Suppressor macrophage treated with lipopolysaccharide for 4 hours (primary cell): ENCODE measurements at places on chromosomes 11 and 22.

DNA sequence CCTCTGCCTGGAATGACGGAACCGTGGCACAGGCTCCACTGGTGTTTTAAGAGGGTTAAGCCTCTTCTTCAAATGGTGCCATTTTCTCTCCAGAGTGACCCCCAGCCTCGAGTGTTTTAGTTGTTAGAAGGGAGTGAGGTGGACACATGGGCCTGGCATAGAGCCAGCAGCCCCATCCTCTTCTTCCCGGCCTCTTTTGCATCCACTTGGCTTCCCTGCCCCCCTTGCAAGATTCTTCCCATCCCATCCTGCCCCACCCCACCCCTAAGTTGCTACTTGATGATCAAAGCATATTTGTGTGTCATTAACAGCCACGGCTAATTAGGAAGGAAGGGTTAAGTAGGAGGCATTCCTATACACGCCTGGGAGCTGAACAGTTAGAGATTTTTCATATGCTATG is 72.3 kb upstream of the CRYBB3 start:
- DNase-seq = no peak

DNA sequence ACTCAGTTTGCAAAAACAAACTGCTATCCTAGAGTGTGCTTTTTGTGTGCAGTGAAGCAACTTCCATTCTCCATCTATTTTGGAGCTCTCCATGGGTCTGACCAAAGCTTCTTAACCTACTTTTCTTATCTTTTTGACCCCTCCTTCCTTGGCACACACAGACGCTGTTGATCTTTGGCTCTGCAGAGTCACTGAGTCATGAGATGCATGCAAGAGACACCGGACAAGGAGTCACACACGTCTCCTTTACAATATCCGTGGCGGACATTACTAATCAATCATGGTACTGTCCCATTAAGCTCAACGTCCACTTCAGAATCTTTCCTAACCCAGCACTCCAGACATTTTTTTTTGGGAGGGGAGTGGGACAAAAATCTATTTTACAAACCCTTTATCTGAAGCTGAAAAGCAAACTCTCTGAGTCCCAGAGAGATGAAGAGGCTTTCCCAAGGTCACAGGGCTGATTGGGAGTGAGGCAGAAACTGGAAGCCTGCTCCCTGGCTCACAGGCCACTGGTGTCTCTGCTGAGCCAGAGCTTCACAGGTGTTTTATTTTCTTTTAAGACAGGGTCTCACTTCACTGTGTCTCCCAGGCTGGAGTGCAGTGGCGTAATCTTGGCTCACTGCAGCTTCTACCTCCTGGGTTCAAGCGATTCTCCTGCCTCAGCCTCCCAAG is 165.8 kb upstream of the SYT13 start:
- no peak for DNase-seq

- DNase-seq = peak; percentile 76
Measured at GRCh38 chr22:17258015-17258787, 39.0 kb upstream of the ADA2 start.

- DNase-seq = peak; percentile 24
Measured at GRCh38 chr11:64292460-64293254, 1.6 kb downstream of the KCNK4 start.

DNA sequence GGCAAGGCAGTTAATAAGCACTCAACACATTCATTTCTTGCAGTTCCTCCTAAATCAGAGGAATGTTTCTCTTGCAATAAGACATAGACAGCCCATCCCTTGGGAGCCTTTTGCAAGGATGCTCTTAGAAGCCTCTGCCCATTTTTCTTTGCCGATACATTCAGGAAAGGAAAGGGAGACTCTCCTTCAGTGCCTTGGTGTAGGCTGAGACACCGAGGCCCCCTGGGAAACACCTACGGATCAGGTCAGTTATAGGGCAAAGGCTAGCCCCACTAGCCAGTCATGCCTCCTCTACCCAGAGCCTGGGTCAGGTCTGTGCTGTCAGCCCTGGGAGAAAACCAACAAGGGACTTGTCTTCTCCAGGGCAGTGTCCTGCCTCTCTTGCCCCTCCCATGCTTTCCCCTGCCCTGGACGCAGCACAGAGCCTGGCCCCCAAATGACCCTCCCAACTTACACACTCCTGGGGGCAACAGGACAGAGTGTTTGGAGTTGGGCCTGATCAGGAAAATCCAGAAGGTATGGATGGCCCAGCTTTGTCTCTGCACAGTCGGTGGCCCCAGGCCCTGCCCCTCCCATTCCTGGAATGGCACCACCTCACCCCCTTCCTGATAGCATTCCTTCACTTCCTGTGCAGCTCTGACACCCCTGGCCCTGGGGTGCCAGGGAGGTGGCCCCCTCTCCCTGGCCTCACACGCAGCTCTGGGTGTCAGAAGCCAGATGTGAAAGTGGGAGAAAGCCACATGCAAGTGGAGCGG is 18.3 kb downstream of the ANKK1 start:
- no peak for DNase-seq

DNA sequence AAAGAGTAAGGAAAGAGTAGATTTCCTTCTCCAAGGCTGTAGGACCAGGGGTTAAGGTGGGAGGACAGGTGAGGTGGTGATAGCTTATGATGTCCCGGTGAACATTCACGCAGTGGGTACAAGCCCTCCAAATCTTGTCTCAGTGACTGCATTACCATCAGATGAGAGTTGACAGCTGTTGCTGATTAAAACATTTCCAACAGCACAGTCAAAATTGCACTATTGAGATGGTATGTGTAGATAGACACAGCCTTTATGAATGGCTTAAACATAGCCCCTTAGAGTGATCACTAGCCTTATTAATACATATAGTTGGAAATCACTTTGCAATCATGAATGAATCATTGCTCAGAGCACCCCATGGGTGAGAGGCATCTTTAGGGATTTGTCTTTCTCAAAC is 7.3 kb downstream of the NELL1 start:
- DNase-seq = no peak

DNA sequence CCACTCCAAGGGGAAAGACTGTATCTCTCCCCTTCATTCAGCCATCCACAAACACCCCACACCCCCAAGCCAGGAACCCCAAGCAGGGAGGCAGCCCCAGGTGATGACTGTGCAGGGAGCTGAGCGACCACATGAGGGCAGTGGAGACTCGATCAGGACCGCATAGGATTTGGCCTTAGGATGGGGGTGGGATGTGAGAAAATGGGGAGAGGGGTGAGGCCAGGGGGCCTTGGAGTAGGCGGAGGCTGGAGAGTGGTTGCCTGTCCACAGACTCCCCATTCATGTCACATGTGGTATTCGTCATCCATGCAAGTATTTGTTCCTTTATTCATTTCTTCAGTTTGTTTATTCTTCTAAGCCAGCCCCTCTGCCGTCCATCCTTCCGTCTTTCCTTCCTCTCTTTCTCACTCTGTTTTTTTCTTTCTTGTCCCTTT is 2.7 kb upstream of the RHOD start:
- DNase-seq = peak; percentile 42

- no peak for DNase-seq
Measured at GRCh38 chr11:1333860-1334259, 24.4 kb upstream of the TOLLIP start.

- DNase-seq = peak; percentile 57
Measured at GRCh38 chr22:45314054-45314721, 4.5 kb downstream of the FAM118A start.

- no peak for DNase-seq
Measured at GRCh38 chr22:49208768-49209252, 618.9 kb downstream of the BRD1 start.

- no peak for DNase-seq
Measured at GRCh38 chr11:119376197-119376847, 5.2 kb downstream of the USP2 start.

DNA sequence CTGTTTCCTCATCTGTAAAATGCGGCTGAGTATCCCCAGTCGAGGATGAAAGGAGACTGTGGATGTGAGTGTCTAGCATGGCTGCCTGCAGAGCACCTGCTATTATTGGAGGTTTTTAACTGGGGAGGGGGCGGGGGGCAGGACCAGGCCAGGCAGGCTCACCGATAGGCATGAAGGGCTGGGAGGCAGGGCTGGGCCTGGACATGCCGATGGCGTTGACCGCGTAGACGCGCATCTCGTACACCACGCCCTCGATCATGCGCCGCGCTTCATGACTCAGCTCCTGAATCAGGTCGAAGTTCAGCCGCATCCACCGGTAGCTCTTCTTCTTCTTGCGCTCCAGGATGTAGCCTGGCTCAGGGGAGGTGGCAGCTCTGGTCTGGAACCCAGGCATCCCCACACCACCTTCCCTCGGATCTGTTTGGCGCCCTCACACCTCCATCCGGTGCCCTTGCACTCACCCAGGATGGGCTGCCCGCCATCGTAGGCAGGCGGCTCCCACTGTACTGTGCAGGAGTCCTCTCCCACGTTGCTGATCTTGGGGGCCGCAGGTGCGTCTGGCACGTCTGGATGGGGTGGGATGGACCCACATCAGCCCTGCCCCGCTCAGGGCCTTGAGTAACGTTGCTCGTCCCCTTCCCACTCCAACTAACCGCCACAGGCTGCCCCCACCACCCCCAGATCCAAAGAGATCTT is 15.1 kb downstream of the MYBPC3 start:
- DNase-seq = no peak

- no peak for DNase-seq
Measured at GRCh38 chr11:57584341-57584740, 13.1 kb upstream of the SERPING1 start.

DNA sequence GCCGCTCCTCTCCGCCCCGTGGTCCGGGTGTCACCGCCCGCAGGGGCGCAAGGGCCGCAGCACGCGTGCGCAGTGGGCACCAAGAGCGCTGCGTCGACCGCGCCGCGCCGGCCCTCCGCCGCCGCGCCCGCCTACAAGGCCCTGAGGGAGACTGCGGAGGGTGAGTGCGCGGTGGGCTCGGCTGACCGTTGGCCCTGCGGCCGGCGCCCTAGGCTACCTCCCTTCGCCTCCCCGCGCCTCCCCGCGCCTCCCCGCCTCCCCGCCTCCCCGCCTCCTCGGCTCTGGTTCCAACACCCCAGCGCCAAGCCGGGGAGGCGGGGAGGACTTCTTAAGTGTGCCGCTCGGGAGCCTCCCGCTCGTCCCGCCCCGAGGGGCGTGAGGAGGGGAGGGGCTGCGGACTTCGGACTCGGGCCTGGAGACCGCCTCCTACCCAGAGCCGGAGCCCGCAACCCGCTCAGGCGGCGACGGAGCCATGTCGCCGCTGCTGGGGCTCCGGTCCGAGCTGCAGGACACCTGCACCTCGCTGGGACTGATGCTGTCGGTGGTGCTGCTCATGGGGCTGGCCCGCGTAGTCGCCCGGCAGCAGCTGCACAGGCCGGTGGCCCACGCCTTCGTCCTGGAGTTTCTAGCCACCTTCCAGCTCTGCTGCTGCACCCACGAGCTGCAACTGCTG is at the start of gene AQP11:
AQP11 (plus strand) TSS at position 433 of the 673 bp plus-strand sequence; CDS start at position 473, 40 bp downstream.
- DNase-seq = peak; percentile 91

GRCh38 chr11:32571039-32571438 is 12.6 kb upstream of the EIF3M start:
- no peak for DNase-seq

DNA sequence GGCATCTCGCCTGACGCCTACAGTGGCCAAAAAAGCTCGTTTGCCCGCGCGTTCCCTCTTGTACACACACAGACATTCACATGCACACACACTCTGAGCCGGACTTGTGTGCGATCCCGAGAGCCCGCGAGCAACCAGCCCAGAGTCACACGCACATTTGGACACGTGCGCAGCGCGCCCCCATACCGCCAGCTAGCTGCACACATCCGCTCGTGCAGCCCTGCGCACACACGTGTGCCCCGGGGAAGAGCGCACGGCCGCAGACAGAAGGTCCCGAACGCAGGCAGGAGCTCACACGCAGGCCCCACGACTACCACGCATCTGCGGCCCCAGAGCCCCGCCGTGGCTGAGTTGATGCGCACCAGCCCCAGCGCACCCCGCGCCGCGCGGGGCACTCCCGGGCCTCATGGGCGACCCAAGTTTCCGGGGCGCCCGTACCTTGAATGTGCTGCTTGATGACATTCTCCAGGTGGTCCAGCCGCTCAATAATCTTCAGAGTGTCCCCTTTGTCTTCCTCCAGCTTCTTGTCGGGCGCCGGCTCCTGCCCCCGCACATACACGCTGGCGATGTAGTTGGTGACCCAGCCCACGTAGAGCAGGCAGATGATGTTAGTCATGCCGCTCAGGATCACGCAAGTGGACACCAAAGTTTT is 758 bp downstream of the GALNT18 start:
- peak; percentile 12 for DNase-seq

DNA sequence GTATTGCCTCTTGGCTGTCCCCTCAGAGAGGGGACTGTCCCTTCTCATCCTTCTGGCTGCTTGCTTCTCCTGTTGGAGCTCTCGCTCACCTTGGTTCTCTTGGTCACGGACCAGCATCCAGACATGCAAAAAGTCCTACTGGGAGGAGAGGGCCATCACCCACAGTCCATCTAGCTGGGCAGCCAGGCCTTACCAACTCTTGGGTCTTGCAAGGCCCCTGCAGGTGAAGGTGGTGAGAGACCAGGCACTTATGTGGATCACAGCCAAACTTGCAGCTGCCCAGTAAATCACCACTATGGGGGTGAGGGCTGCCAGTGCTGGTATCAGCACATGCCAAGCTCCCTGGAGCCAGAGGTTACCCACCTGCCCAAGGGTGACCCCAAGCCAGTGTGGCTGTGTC is 36.3 kb downstream of the KCNQ1OT1 start:
- DNase-seq = no peak

DNA sequence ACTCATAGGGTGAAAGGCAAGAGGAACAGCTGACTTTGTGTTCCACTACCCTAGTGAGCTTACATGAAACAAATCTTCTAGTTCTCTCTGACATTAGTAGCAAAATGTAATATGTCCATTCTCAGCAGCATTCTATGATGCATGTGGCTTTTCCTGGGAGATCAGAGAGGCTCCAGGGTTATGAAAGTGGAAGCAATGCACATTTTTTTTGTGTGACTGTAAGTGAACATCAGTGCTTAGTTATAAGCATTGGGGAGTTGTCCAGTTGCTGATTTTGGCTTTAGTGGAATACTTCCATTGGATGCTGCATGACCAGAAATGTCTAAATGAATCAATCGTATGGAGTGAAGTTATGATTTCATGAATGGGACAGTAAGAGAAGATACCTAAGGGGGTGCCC is 255.9 kb downstream of the FAT3 start:
- no peak for DNase-seq

GRCh38 chr11:95089620-95090542 is at the start of gene ENDOD1:
Gene ENDOD1, plus strand, starts transcription at chr11:95089846. Its CDS starts 82 bp downstream, at chr11:95089928.
- DNase-seq = peak; percentile 90

- DNase-seq = no peak
Measured at GRCh38 chr11:123507043-123507442, 77.0 kb downstream of the GRAMD1B start.

DNA sequence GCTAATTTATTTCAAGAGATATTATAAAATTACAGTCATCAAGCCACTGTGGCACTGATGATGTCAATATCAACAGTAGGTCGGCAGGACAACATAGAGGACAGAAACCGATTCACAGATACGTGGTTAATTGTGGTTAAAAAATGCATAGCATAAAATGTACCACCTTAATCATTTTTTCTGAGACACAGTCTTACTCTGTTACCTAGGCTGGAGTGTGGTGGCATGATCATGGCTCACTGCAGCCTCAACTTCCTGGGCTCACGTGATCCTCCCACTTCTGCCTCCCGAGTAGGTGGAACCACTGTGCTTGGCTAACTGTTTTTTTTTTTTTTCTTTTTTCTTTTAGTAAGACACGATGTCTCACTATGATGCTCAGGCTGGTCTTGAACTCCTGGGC is 21.0 kb upstream of the TOLLIP start:
- DNase-seq = peak; percentile 51

- no peak for DNase-seq
Measured at GRCh38 chr11:112227471-112227870, 1.2 kb downstream of the PTS start.

GRCh38 chr11:67463186-67463585 is 5.9 kb downstream of the TMEM134 start:
- no peak for DNase-seq
